ENCODE measurements at places on chromosomes 1 and 21.

- no peak for DNase-seq
Measured at GRCh38 chr1:155223047-155223446, 14.6 kb downstream of the MTX1 start.

DNA sequence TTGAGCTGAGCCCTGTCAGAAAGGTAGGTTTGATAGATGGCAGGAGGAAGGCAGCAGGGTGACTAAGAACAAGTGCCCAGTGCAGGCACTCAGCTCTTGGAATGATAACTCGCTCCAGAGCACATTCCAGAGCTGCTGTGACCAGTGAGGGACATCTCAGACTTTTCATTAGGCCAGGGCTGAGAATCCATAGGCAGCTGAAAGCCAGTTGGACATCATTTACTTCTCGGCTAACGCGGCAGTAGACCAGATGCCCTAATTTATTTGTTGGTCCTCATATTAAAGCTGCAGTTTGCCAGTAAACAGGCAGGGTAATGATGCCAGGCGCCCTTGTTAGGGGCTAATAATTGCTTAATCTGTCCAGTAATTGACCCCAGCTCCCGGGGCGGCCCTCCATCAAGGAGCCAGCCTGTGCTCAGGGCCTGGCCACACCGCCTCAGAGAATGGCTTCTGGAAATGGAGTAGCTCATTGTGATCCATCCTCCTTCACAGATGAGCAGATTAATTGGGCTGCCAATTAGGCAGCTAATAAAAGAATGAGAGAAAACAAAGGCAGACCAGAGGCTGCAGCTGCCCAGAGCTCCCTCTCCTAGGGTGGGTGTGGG is 122.0 kb downstream of the BEND5 start:
- DNase-seq: no peak

DNA sequence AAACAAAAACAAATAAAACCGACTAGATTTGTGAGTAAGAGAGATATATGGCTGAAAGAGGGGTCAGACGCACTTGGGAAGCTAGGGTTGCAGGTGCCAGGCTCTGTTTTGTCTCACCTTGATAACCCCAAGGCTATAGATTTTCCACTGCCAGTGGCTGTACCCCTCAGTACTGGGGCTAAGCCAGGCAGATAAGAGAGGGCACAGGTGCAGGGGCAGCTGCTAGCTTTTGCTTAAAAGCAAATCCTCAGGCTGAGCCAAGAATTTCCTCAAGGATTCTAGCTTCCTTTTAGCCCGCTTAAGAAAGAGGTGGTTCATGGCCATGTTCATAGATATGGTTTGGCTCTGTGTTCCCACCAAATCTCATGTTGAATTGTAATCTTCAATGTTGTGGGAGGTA is 57.9 kb downstream of the OVGP1 start:
- DNase-seq: no peak

- DNase-seq: no peak
Measured at GRCh38 chr1:102790997-102791396, 317.3 kb downstream of the COL11A1 start.

- no peak for DNase-seq
Measured at GRCh38 chr1:154595621-154596020, 12.4 kb downstream of the ADAR start.

DNA sequence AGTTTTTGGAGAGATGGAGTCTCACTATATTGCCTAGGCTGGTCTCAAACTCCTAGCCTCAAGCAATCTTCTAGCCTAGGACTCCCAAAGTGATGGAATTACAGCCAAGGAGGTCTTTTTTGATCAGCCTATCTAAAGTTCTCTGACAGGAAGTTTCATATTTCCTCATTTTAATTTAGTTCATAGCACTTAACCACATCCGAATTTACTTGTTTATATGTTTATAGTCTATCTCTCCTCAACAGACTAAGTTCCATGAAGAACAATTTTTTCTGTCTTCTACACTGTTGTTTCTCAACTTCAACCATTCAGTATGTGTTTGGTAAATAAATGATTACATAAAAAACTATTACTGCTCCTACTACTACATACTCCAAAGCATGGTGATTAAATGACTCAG is 47.9 kb downstream of the GON4L start:
- DNase-seq: no peak

DNA sequence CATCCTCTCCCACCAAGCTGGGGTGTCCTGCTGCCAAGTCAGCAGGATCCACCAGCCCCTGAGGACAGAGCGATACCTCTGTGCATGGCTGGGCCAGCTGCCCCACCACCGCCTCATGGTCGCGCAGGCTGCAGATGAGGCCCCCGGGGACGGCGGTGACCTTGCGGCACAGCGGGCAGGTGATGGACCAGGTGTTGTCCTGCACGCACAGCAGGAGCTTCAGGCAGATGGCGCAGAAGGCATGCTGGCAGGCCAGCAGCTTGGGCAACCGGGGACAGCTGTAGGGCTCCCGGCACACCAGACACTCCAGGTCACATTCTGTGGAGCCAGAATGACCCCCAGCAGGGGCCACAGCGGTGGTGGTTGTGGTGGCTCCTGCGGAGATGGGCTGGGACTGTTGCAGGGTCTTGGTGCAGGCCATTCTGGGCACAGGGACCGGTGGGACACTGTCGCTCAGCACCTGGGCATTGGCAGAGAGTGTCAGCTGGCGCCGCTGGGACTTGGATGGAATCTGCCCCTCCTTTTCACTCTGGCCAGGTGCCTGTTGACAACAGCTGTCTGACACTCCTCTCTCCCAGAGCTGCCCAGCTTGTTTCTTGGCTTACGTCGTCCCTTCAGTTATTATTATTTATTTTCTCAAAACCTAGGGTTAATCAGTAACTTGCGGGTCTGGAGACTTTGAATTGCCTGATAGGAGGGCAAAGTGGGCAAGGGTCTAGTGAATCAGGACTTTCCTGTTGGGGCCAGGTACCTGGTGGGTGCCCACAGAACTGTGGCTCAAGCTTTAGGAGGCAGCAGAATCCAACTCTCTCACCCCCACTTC is at the start of gene RNF186:
Gene RNF186 (minus strand): TSS at position 603 of the 823 bp plus-strand sequence. CDS start 182 bp downstream, at position 421.
- DNase-seq: no peak

DNA sequence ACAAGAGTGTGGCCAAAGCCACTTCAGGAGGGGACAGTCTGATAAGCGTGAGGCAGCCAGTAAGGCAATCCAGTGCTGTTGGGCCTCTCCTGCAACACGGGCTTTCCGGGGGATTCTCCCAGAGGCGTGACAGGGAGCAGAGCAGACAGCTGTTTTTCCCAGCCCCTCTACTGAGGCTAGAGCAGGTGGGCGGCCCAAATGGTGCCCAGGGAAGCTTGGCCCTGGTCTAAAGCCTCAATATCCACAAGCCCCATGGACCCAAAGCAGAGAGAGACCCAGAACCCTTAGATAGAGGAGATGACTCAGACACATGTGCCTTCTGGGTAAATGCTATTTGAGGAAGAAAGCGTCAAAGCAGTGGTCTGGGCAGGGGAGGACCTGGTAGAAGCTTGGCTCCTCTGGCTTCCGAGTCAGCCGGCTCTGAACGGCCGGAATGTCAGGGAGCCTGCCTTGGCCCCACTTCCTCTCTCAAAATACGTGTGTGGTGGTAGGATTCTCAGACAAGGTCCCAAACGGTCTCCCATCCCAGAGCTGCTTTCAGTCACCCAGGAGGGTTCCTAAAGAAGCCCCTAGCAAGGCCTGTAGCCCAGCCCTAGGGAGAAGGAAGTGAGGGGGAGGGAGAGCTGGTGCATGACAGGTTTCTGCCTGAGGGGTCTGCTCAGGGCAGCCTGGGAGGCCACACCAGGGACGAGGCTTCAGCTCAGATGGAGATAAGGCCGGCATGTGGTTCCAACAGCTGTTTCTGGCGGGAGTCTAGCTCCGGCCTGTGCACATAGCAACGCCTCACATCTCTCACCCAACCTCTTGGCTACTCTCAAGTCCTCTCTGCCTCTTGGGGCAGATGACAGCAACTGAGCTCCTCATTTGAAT is 28.8 kb downstream of the PIK3C2B start:
- no peak for DNase-seq

- DNase-seq: no peak
Measured at GRCh38 chr1:193211539-193211938, 25.1 kb upstream of the B3GALT2 start.

GRCh38 chr1:201015551-201016091 is 7.9 kb downstream of the KIF21B start:
- no peak for DNase-seq

- DNase-seq: no peak
Measured at GRCh38 chr1:16249596-16250241, 12.7 kb upstream of the CPLANE2 start.

DNA sequence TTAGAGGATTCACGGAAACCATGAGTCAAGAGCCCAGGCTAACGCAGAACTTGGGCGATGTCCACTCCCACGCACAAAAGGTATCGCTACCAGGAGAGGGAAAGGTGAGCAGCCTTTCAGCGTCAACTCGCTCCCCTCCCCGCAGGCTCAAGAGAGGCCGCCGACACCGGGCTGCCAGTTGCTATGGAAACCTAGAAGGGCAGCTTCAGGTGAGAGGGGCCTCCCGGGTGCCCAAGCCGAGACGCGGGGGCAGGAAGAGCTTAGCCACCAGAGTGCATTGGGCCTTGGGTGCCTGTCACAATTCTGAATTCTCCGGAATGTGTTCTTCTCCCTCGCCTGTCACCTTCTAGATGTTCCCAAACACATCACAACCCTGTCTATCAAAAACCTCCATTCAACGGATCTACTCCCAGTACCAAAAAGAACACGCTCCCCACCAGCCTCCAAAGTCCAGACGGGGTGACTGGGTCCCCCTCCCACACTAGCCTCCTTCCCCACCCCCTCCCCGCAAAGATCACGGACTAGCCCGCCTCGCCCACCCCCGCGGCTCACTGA is 694 bp downstream of the MEAF6 start:
- peak; percentile 66 for DNase-seq

DNA sequence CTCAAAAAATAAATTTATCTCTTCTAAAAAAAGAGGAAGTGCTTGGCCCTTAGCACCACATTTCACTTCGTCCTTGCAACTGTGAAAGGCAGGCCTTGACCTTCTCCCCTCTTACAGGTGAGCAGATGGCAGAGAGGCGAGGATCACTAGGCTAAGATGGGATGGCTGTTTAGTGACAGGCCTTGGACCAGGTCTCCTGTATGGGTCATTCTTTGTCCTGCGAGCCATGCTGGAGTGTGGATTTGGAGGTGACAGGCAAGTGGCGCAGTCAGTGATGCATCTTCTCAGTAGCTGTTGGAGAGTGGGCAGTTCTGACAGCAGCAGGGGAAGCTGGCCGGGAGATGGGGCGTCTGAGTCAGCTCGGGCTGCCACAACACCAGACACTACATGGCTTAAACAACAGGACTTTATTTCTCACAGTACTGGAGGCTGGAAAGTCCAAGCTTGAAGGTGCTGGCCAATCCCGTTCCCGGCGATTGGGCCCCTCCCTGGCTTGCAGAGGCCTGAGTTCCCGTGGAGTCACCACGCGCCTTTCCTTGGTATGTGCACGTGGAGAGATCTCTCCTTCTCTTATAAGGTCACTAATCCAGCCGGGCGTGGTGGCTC is 16.5 kb downstream of the SLC27A3 start:
- DNase-seq: no peak

- DNase-seq: no peak
Measured at GRCh38 chr1:203408486-203409481, 57.9 kb upstream of the FMOD start.

- no peak for DNase-seq
Measured at GRCh38 chr1:8211883-8212579, 105.9 kb upstream of the SLC45A1 start.

GRCh38 chr1:218866507-218866906 is 307.2 kb upstream of the LYPLAL1 start:
- DNase-seq: no peak

GRCh38 chr1:55140546-55140983 is 74.6 kb downstream of the USP24 start:
- DNase-seq: peak; percentile 67

DNA sequence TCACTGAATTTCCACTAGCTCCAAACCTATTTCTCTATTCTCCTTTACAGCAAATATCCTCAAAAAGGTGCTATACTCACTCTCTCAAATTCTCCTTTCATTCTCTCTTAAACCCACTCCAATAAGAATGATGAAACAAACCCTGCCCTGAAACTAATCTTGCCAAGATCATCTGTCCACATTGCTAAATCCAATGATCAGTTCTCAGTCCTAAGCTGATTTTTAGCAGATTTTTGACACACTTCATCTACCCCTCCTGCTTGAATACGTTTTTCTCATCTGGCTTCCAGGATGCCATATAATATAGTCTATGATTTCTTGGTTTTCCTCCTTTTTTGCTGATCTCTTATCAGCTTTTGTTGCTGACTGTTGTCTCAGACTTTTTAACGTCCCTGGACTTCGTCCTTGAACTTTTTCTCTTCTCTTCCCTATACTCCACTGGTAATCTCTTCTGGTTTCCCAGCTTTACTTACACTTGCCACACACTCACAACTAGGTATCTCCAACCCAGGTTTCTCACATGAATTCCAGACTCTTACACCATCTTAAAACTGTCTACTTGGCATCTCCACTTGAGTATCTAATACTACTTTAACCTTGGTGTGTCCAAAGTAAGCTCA is 35.3 kb downstream of the RERE start:
- DNase-seq: no peak

DNA sequence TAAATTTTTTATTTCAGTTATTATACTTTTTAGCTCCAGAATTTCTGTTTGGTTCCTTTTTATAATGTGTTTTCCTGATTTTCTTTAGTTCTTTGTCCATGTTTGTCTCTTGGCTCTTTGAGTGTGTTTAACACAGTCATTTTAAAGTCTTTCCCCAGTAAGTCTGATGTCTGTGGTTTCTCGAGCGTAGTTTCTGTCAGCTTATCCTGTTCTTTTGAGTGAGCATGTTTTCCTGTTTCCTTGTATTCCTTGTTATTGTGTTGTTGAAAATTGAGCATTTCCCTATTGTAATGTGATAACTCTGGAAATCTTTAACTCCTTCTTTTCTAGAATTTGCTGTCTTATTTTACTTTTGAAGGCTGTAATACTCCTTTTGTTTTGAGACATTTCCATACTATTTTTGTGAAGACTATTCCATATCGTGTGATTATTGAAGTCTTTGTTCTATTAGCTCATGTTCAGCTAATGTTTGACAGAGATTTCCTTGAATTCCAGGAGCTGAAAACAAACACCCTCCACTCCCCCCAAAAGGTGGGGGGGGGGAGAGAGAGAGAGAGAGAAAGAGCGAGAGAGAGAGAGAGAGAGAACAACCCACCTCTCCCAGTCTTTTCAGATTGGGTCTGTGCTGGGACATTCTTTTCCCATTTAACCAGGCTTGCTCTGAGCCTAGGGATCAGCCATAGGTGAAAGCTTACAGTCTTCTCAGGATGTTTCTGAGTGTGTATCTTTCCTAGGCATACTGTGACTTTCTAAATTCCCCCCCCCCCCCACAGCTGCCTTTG is 38.3 kb downstream of the SDCCAG8 start:
- no peak for DNase-seq

- no peak for DNase-seq
Measured at GRCh38 chr1:59901770-59902388, 24.7 kb downstream of the CYP2J2 start.

- no peak for DNase-seq
Measured at GRCh38 chr1:9321986-9322660, 29.4 kb downstream of the SPSB1 start.

GRCh38 chr1:235063068-235063765 is 65.4 kb downstream of the TOMM20 start:
- no peak for DNase-seq

DNA sequence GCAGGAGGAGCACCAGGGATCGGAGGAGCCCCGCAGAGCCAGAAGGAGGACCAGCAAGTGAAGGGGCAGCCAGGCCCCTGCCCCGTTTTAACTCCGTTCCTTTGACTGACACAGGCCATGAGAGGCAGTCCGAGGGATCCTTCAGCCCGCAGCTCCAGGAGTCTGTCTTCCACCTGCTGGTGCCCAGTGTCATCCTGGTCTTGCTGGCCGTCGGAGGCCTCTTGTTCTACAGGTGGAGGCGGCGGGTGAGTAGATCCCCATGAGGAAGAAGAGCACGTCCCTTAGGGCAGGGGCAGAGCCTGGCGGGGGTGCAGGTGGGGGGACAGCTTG is 13.3 kb downstream of the CSF1 start:
- DNase-seq: no peak

- DNase-seq: no peak
Measured at GRCh38 chr1:6500544-6501278, 9.2 kb upstream of the PLEKHG5 start.

Measured in activated T-cell treated with anti-CD3 and anti-CD28 coated beads, Interleukin-2, amount 50 U/mL, for 4 hours (primary cell).